Stimulated activated CD4-positive, alpha-beta T cell treated with anti-CD3 and anti-CD28 coated beads, TNF-alpha, amount 100 ng/mL, for 1 hour (primary cell): ENCODE measurements at places on chromosomes 4 and X.

DNA sequence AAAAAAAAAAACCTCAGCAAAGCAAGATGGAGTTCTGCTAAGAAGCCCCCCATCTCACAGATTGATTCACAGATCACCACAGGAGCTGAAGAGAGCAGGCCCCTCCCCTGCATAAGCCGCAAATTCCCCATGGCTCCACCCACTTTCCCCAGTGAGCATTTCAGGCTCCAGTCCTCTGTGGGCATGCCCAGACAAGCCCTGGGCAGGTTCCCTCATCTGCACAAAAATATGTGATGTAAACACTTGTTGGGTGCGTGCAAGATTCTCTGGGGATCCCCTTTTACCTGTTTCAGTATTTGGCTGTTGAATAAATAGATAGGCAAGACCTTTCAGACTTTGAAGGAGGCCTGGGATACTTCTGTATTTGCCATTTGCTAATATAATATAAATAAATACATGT, 514.3 kb downstream of the PCDH7 start:
- DNase-seq, result no peak

- DNase-seq, result no peak
These were observed 20.2 kb downstream of the MSL3 start for GRCh38 chrX:11778230-11778629.

GRCh38 chr4:55154290-55154880, 29.0 kb upstream of the KDR start:
- DNase-seq, result no peak

DNA sequence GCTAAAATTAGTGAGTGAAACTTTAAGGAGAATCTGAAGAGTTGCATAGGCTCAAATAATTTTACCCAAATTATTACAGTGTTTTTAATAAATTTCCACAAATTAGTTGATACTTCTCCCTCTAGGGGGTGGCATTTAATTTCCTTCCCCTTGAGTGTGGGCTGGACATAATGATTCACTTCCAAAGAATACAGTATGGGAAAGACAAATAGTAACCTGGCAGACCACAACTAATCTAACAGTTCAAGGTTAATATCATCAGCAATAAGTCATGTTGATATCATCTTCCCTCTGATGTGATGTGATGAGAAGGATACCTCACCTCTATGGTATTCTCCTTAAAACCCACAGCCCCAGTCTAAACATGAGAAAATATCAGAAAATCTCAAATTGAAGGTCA, 15.5 kb downstream of the PFKFB1 start:
- DNase-seq, result no peak

DNA sequence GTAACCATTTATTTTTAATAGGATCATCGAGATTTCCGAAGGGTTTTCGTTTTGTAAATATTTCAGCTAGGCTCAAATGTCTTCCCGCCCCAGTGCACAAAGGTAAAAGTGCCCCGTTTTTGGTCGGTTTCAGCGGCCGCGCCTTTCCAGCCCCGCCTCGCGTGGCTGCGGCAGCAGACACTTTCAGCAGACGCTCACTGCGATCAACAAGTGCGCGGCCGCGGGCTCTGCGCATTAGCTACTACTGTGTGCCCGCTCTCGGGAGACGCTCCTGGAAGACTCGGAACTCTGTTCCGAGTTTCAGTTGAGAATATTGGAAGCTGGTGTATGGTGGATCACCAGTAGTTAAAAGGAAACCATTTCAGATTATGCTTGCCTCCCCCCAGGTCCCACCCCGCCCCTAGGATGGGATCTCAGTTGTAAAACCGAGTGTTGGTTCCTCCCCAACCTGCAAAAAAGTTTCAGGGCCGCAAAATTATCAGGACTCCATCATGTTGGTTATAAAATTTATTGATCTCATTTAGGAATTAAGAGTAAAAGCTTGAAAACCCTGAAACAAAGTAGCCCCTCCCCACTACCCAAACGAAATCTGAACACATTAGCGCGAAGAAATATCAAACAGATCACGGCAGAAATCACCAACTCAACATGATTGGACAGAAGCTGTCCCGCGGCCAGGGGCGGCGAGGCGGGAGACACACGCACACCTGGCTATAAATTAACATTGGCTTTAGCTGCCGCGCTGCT, 2.2 kb downstream of the SOX3 start:
- DNase-seq, result no peak

DNA sequence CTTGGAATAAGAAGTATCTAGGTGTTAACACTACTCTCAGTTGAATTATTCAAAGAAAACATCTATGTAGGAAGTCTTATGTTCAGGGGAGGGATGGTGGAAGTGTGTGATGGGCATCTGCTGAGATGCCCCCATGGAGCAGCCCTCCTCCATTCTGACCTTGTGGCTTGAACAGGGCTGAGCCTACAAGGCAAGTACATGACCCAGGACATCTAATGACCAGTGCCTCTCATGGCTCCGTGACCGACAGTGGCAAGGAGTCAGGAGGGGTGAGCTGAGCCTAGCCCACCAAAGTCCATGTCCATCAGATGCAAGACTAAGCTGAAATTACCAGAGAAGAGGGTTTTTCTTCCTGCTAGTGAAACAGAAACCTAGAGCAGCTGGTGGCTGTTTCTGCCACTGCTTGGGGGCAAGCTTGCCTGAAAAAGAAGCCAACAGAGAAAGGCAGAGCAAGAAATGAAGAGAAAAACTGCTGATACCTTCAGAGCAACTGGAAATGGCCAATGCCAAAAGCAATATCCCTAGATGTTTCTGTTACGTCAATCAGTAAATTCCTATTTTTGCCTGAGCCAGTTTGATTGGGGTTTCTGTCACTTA, 113.5 kb downstream of the TSPAN5 start:
- no peak for DNase-seq

GRCh38 chrX:29947225-29947624, 268.1 kb upstream of the MAGEB2 start:
- no peak for DNase-seq

DNA sequence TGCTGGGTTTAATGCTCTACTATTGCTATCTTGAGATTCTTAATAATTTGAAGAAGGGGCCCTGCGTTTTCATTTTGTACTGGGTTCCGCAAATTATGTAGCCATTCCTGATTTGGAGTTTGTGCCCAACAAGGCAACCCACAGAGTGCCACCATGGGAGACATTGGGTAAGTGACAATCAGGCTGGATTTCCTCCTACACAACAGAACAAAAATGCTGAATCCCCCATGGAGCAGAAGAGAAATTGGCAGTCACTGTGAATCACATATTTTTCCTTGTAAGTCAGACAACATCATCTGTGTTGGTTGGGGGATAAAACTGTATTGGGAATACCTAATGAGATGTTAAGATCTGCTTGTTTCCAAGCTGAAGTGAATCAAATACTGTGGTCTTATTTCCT, 80.9 kb downstream of the CNGA2 start:
- no peak for DNase-seq

DNA sequence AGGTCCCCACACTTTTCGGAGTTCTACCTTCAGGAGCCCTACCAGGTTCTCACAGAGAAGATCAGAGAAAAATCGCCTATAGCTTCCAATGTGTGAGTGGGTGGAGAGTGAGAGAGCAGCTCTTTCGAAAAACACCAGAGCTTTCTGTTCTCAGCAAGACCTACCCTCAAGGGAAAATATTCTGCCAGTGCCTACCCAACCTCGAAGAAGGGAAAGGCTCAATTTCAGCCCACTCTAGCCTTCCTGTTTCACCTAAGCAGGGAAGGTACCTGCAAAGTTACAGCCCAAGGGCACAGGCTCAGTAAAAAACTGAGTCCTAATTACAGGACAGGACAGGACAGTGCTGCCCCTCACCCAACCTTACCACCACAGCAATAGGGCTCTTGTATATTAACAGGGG, 104.0 kb upstream of the WDR17 start:
- no peak for DNase-seq

- DNase-seq, result no peak
These were observed 2558.4 kb downstream of the ARAP2 start for GRCh38 chr4:33685939-33686338.

- DNase-seq, result no peak
These were observed 42.2 kb upstream of the SCOC start for GRCh38 chr4:140331245-140331644.

- no peak for DNase-seq
These were observed 225.5 kb downstream of the PARM1 start for GRCh38 chr4:75158451-75158850.

GRCh38 chr4:309807-310206, 4.5 kb upstream of the ZNF732 start:
- no peak for DNase-seq

DNA sequence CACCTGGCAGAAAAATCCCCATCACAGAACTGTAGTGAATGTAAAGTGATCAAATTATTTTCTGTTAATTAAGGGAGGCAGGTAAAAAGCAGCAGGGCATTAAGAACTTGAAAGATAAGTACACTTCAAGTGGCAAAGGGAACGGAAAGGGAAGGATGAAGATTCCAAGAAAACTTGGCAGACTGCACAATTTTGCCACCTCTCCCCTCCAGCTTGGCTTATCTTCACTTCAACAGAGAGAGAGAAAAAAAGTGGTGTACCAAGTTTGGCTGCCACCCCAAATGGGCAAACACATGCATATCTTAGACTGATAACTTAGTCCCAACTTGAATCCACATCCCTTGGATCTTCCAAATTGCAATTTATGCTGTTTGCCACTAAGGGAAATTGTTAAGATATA, 598.1 kb upstream of the ACTRT1 start:
- DNase-seq, result no peak

- no peak for DNase-seq
These were observed 390.3 kb downstream of the ARHGAP24 start for GRCh38 chr4:85865256-85865655.

GRCh38 chr4:165635951-165636350, 237.1 kb upstream of the TLL1 start:
- no peak for DNase-seq

DNA sequence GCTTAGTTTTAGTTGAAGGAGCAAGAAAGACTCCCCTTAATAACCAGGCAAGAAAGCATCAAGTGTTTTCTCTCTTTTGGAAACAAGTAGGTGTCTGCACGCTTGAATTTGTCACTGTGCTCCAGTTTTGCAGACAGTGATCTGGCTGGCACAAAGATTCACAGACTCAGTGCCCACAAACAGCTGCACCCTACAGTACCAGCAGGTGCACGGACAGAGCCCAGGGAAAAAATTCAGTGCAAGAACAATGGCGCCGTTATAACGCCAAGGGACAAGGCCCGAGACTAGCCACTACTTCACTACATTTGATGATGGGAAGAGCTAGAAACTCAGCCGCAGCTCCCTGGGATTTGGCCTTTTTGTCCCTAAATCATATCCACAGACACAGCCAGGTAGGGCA, 56.0 kb downstream of the ZNF827 start:
- DNase-seq, result no peak
